ENCODE measurements at places on chromosomes 7 and 10.

GRCh38 chr7:45939574-45939973, 18.5 kb upstream of the IGFBP3 start:
- no peak for DNase-seq

GRCh38 chr10:88081457-88082054, 218.1 kb downstream of the PTEN start:
- no peak for DNase-seq

- no peak for DNase-seq
Observed at GRCh38 chr10:74652664-74653063, 173.7 kb upstream of the KAT6B start.

DNA sequence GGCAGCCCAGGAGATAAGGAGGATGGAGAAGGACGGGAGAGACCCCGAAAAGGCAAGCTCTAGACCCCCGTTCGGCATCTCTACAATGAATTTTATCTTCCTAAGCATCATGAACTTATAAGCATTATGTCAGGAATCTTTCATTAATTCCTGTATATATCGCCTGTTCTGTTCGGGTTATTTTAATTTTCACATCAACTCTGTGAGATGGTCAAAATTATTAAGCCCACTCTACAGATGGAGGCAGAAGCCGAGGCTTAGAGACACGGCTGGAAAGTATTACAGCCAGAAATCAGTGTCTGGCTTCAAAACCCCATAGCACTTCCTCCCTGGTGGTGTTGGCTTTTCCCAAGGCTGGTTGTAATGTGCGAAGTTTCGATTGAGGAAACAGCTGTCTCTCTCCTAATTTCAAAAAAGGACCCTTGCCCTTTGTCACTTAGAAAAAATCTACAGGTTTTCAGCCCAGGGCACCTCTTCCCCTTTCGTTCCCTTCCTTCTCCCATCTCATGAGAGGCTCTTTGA, 1.5 kb upstream of the GRM8 start:
- no peak for DNase-seq
